ENCODE measurements at places on chromosomes 4 and X.

DNA sequence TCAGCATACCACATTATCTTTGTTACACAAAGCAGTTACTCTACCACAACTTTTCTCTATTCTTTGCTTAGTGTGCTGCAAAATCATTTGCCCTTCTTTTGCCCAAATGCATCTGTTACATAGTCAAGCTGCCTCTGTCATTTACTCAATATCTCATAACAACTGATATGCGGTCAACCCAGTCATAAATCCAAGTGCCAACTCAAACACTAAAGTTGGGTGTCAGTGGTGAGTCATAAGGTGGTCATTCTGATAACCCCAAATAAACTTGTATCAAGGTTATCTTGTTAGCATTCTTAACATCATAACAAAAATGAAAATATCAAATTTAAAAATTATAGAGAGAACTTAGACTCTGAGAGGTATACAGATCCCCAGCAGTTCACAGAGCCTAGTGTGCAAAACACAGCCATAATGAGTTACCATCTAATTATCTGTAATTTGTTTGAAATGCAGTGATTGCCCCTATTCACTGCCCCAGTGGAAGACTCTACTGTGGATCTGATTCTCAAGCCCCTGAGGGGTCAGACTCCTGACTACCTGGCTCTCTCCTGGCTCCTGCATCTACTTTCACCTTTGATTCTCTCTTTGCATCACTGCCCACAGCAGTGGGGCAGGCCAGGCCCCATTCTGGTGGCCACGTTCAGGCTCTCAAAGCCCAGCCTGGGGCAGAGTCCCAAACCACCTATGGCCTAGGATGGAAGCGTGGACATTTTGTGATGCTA lies 29.2 kb downstream of the TBC1D9 start:
- DNase-seq = no peak

DNA sequence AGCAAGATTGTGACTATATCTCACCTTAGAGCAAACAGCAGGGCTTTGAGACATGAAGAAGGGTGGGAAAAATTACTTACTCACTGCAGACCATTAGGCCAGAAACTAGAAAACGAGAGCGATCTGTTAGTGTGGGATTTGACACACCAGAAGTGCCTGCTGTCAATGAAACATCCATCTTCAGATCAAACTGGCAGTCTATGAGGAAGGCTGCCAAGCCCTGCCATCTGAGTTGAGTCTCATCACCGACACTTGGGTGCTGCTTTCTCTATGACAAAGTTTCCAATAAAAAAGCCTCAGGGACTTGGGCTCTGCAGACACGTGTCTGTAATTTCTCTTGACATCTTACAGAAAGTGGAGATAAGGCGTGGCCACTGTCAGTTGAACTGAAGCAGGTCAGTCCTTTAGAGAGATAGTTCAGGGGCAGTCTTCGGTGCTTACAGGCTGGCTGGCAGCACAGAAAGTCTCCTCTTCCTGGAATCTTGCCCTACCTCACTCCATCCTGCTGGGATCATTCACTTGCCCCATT lies 40.1 kb upstream of the LDB2 start:
- DNase-seq = no peak

- no peak for DNase-seq
These were observed 130.8 kb upstream of the TBL1X start for GRCh38 chrX:9333873-9334560.

DNA sequence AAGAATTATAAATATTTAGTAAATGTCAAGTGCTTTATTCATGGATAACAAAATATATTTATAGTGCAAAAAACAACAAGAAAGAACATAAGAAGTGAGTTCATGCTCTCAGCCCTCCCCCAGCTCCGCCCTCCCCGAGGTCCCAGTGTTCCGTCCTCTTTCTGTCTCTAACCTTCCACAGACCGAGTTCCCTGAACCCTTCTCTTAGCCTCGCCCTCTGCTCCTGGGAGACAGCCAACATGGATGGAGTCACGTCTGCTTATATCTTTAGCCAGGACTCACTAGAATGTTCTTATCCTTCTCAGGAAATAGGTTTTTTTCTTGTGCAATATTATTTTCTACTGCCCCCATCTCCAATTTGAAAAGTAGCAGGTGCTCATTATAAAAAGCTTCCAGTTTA lies 40.1 kb upstream of the HELT start:
- no peak for DNase-seq

GRCh38 chrX:125709074-125709473 lies 389.4 kb downstream of the TEX13C start:
- DNase-seq = no peak

DNA sequence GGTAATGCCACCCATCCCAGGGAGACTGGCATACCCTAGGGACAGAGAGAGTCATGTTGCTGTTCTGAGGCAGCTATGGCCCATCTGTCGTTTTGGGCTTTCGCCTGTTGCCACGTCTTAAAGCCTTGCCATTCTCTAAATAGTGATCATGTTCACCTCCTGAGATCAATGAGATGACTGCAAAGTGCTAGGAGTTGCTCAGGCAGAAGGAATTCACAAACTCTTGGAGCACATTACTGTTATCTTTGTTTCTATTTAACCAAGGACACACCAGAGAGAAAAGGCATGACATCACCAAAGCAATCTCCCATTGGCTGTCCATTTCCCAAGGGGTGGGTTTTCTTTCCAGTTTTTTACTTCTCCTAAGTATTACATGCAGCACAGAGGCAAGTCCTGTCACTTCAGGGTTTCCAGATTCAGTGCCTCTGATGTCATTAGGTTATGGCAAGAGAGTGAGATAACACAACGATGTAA lies 37.1 kb upstream of the SETD7 start:
- DNase-seq = no peak

GRCh38 chrX:30538271-30538670 lies 39.3 kb downstream of the TASL start:
- no peak for DNase-seq

DNA sequence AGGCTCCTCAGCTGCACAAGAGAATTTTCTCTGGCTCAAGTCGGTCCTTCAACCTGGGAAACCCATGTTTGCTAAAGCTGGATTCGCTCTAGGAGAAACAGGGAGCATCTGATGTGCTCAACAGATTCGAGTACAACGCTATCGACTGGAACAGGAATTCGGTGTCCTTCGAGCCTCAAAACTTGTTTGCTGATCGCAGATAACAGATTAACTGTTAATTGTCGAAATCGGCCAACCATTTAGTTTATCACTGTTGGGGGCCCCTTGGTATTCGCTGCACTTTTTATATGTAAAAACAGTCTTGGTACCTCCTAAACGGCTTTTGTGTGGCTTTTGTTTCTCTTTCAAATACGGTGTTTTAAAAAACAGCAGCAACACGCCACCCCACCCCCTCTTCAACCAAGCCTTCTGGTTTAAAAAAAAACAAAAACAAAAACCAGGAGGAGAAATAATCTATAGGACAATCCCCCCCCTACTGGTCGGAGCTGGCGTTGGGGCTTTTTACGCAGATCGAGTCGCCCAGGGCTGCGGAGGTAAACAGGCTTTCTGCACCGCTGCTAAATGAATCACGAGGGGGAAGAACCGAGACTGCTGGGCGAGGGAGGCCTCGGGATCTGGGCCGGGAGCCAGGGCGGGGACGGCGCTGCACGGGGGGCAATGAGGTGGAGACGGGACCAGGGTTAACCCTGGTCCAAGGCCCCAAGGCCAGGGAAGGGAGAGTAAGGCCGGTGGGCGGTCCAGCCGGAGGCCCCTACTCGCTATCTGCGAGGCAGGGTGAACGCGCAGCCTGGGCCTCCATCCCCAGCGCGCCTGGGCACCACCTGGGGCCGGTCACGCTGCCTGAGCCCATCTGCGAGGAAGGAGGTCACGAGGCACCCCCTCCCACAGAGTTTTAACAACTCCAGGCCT lies 71.7 kb upstream of the BCOR start:
- peak; percentile 80 for DNase-seq

- no peak for DNase-seq
These were observed 50.5 kb upstream of the PAGE1 start for GRCh38 chrX:49746306-49746705.

GRCh38 chr4:148061141-148061481 lies 329.2 kb downstream of the ARHGAP10 start:
- DNase-seq = no peak

DNA sequence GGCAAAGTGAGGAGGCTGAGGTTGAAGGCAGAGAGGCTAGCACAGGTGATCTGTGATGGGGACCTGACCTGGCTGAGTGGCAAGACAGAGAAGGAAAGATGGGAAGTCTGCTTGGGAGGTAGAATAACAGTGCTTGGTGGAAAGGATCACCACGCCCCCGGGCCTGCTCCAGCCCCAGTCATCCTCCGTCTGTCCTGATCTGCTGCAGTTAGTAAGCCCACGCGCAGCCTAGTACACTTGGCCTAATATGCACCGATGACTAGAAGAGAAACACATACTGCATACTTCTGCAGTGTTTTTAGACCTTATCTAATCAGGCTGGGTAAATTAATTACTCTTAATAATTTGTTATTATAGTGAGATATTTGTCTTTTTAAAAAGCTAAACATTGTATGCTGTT lies 103.7 kb upstream of the KLF3 start:
- DNase-seq = no peak

- no peak for DNase-seq
These were observed 4.1 kb downstream of the ENPEP start for GRCh38 chr4:110480031-110480549.

DNA sequence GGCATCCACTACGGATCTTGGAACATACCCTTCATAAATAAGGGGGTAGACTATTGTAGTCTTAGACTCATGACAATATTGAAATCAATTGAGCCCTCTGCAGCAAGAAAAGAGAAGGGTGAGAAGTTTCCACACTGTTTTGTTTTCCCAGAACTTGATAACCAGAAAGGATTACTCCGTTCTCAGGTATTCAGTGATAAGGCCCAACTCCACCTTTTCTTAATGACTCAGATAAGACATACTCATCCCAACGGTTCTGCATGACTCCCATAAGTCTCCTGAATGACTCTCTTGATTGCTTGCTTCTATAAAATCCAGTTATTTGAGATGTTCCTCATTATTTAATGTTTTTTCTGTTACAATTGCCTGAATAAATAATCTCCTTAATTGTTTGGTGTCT lies 111.7 kb downstream of the PABPC4L start:
- no peak for DNase-seq

GRCh38 chrX:53421772-53422085 lies 725 bp downstream of the SMC1A start:
- DNase-seq = no peak

- no peak for DNase-seq
These were observed 55.2 kb downstream of the CLNK start for GRCh38 chr4:10629394-10629793.

GRCh38 chrX:22300130-22300529 lies 27.4 kb downstream of the CBLL2 start:
- peak; percentile 14 for DNase-seq

GRCh38 chrX:68086709-68087108 lies 346.6 kb downstream of the OPHN1 start:
- DNase-seq = no peak

GRCh38 chrX:117840645-117841044 lies 276.0 kb downstream of the KLHL13 start:
- no peak for DNase-seq

DNA sequence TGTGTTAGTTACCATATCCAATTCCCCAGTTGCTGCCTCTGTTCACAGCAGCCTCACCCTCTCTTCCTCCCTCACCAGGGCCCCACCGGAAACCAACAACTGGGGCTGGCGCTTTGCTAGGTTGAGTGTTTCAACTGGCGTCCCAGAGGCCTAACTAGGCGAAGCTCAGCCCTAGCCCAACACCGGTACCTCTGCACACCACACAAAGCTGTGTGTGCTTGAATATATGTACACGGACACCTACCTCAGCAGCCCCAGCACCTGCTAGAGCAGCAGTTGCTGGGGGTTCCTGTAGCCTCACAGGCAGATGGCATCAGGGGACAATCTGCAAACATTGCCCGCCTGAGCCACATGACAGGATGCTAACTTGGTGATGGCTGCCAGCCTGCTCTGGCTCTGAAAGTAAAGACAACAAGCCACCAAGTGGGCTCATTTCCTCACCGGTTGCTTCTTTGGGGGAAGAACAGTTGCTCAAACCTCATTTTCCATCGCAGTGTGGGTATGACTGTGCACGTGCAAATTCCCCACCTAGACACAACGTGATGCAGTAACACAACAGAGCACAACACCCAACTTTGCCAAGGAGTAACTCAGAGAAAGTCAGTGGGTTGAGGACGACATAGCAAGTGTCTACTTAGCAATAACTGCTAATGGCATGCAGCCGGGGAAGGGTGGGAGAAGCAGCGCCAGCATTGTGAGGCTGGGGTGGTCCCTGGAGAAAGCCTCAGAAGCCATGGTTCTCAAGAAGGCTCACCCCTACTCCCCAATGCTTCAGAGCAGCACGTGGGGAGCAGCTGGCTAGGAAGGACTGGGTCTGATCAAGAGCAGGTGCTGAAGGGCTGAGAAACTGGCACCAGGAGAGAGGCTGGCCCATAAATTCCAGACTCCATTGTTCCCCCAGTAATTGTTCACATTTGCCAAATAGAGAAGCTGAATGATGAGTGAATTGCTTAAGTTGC lies 139.5 kb downstream of the SH3KBP1 start:
- DNase-seq = no peak

DNA sequence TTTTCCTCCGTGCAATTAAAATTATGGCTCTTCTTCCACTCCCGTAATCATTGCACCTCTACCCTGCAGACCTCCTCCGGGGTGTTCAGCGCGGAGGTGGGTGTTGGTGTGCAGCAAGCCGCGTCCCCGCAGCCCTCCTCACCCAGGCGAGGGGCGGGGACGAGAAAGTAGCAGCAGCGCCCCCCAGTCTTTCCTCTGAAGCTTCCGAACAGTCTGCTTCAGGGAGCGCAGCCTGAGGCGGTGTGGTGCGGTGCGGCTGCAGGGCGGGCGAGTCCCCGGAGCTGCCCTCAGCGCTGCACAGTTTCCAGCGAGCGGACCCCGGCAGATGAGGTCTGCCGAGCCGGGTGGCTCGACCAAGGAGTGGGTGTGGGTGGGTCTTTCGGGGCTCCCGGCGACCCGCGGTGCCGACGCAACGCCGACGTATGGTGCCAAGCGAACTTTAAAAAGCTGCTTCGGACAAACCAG lies at the start of gene FRAS1:
TSS of gene FRAS1 (plus strand) at position 189 of the 465 bp plus-strand sequence. CDS start 687 bp downstream, outside the sequence.
- peak; percentile 22 for DNase-seq
